ENCODE measurements at places on chromosomes 16 and 17. TPM values are rescaled to one million over a fixed set of nuclear protein-coding genes. Genes with fewer than 3 reads are reported as not detected.

KRT28 gene
- total RNA-seq, result 0.88 TPM

RNF112 gene
- 1.2 TPM for total RNA-seq

LGALS9 gene
- 121 TPM for total RNA-seq

CIAPIN1 gene
- total RNA-seq, result 65.5 TPM

IRX6 gene
- 0.57 TPM for total RNA-seq

CCT6B gene
- 5.0 TPM for total RNA-seq

ADGRG1 gene
- total RNA-seq, result 50.3 TPM

HBA2 gene
- 9.1 TPM for total RNA-seq

ACLY gene
- total RNA-seq, result 54.5 TPM

SLC38A8 gene
- not detected for total RNA-seq

KRTAP3-2 gene
- total RNA-seq, result not detected
